ENCODE measurements at places on chromosomes 16 and 17.

- peak; percentile 91 for DNase-seq
These were observed 3.0 kb upstream of the CPNE2 start for GRCh38 chr16:57089406-57089805.

- DNase-seq, result no peak
These were observed 349.6 kb downstream of the HAPSTR1 start for GRCh38 chr16:9441012-9441411.

DNA sequence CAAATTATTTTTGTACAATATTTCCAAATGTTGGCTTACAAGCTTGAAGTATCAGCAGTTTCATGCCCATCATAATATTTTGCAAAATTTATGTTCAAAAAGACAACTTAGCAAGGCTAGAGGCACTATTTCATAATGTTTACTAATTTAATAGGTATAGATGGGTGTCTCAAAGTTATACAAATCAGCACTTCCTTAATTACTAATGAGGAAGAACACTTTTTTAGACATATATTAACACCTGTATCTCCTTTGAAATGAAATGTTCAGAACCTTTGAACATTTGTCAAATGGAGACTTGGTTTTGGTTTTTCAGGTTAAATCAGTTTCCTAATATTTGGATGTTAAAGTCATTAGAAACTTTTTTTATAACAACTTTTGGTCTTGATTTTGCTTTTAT lies 2.2 kb downstream of the TAT start:
- no peak for DNase-seq

- DNase-seq, result no peak
These were observed 35.4 kb downstream of the SNX20 start for GRCh38 chr16:50645563-50646220.

GRCh38 chr17:80725517-80725916 lies 180.9 kb downstream of the RPTOR start:
- peak; percentile 73 for DNase-seq

- no peak for DNase-seq
These were observed 1.7 kb upstream of the NPB start for GRCh38 chr17:81900181-81900820.

DNA sequence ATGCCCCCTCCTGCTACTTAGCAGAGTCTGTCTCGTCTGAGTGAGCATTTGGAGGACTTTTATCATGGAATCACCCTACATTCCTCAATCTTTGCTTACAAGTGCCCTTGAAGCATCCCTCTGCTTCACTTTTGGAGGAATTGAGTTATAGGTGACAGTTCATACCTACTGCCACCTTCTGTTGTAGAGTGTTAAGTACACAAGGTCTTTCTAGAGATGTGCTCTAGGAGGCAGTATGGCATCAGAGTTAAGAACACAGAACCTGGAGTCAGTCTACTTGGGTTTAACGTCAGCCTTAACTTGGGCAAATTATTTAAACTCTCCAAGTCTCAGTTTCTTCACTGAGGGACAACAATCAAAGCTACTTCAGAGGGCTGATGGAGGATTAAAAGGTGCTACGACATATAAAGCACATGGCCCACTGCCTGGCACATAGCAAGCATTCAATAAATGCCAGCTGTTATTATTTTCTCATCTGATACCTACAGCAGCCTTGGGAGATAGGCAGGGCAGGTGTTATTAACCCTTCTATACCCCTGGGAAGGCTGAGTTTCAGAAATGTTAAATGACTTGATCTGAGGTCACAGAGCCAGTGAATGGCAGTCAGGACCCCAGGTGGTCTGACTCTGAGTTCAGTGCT lies 62.2 kb downstream of the UTP18 start:
- peak; percentile 37 for DNase-seq

GRCh38 chr16:82685526-82685925 lies 58.8 kb downstream of the CDH13 start:
- DNase-seq, result no peak

GRCh38 chr17:57987581-57988300 lies at the start of gene VEZF1:
Gene VEZF1, minus strand, starts transcription at chr17:57988254. Its CDS starts 143 bp downstream, at chr17:57988111.
- DNase-seq, result peak; percentile 80

- no peak for DNase-seq
These were observed 61.0 kb downstream of the CFDP1 start for GRCh38 chr16:75372236-75372856.

- peak; percentile 24 for DNase-seq
These were observed 85.4 kb upstream of the CLEC18A start for GRCh38 chr16:69865701-69866100.

DNA sequence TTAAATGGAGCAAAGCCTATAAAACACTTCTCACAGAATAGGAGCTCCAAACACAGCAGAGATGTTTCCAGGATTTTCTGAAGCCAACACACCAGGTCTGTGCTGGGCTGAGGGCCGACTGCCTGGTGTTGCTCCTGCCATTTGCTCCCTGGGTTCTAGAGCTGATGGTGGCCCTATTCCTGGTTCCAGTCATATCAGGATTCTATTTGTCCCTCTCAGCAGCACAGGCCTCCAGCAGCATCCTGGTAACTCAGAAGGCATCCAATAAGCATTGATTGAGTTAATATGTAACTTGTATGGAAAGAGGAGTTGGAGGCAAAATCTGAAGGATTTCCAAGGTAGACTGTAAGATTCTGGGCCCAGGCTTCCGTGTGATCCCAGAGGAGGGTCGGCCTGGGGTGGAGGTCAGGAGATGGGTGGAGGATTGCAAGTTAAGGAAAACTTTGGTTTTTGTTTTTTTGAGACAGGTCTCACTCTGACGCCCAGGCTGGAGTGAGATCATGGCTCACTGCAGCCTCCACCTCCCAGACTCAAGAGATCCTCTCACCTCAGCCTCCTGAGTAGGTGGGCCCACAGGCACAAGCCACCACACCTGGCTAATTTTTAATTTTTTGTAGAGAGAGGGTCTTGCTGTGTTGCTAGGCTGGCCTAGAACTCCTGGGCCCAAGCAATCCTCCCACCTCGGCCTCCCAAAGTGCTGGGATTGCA lies 5.7 kb downstream of the NUPR1 start:
- DNase-seq, result no peak

- peak; percentile 63 for DNase-seq
These were observed 14.7 kb downstream of the RABEP2 start for GRCh38 chr16:28910086-28911031.

DNA sequence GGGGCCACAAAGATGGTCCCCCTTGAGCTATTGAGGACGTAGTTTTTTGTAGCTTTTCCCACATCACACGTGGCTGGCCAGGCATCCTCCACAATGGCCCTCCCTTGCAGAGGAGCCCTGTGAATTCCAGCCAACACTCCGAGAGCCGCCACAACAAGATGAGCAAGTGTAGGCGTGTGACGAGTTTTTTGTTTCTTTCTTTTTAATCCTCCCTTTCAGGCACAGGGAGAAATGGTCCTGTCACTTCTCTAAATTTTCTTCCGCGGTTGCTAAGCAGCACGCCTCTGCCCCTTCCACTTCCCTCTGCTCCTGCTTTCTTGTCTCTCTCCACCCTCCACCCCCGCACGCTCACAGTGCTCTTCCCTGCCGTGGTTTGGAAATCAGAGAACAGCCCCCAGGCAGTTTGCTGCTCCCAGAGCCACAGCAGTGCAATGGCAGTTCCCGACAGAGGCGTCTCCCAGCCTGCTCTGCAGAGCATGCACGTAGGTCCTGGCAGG lies 68.0 kb upstream of the MRTFB start:
- peak; percentile 75 for DNase-seq

- no peak for DNase-seq
These were observed 3.1 kb downstream of the PPP1R1B start for GRCh38 chr17:39629898-39630297.

DNA sequence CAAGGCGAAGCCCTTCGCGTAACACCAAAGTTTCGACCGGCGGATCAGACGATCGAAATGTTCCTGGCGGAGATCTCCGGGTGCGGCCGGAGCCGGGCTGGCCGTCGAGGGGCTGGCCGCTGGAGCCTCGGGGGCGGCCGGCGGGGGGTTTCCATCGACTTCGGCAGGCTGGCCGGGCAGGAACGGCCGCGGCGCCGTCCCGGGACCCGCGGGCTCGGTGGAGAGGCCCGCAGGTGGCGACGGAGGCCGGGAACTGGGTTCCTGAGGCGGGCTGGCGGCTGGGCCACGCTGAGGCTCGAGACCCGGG lies 1.1 kb downstream of the EPOP start:
- no peak for DNase-seq

DNA sequence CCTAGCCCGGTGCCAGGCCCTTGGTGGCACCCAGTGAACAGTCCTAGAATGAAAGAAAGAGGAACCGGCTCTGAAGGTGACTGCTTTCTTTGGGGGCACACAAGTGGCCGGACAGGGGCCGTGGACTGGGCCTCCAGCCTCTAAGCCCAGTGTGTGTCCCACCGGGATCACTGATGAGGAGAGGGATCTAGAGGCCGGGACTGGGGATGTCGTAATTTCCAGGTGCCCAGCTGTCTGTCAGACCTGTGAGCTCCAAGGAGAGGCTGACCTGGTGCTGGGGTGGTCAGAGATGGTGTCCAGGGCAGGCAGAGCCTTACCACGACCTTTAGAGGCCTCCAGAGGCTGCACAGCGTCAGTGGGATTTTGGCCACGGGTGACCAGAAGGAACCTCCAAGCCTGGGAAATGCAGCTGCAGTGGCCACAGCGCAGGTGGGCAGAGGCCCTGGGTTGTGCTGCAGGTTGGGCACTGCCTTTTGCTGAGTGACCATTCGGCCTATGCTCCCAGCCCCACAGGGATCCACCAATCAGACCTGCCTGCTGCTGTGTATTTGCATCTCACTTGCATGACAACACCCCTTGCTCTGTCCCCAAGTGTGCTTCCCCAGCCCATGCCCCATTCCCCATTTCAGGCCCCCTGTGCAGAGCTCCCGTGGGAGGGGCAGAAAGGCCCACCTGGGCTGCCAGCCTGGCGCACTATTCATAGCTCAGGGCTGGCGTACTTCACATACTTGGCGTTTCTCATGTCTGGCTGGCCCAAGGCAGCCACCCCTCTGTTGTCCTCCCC lies 12.5 kb downstream of the ARHGAP23 start:
- DNase-seq, result no peak

GRCh38 chr17:56009795-56010651 lies 143.3 kb upstream of the ANKFN1 start:
- peak; percentile 91 for DNase-seq

GRCh38 chr16:88982286-88983084 lies 5.5 kb upstream of the CBFA2T3 start:
- DNase-seq, result no peak

GRCh38 chr16:75066861-75067447 lies 49.6 kb downstream of the LDHD start:
- no peak for DNase-seq

- DNase-seq, result no peak
These were observed 20.8 kb upstream of the PPM1E start for GRCh38 chr17:58734811-58735210.

Data from SJCRH30 (cell line).